ENCODE measurements at places on chromosomes 5 and 9.

DNA sequence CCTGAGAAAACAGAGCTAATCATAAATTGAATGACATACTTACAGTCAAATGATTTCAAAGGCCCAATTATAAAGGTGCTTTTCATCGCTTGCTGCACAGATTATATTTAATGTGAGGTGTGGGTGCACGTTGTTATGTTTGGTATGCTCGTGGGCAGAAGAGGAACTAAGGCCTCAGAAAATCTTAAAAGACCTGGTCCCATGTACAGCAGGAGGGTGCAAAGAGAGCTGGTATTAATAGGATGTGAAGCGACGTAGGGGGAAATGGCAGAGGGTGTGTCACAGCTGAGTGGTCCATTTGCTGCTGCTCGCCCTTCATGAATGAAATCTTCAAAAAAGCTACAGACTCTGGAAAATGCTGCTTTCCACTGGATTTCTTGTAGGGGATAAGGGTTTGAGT lies 40.5 kb upstream of the IFNK start:
- DNase-seq: no peak

DNA sequence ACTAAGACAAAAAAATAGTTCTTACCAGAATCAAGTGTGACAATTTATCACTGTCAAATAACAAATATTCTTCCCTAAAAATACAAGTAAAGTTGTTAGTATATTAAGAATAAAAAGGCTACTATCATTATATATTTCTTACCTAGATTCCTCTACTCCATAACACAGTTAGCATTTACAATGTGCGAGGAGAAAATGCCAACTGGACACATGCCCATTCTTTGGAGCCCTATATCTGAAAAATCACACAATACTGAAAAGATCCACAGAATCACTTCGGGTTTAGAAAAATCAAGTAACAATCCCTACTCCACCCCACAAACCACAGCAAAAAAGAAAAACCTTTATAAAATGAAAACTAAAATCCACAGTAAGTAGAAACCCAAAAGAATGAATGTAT lies 70.9 kb downstream of the PKD2L2 start:
- DNase-seq: peak; percentile 14

DNA sequence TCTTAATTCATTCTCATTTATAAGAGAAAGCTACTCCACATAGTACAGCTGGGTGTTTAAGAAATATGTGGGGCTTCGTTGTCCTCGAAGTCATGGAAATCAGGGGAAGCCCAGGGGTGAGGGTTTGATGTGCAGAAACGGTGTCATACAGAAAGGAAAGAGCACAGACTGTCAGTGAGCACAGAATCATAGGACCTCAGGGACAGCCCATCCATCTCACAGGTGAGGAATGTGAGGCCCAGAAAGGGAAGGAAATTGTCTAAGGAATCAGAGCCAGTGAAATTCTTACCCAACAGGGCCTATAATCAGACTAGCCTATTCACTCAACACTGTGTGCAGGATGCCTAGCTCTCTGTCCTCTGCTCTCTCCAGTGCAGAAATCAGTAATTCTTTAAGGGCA lies 535.6 kb downstream of the SPOCK1 start:
- no peak for DNase-seq

DNA sequence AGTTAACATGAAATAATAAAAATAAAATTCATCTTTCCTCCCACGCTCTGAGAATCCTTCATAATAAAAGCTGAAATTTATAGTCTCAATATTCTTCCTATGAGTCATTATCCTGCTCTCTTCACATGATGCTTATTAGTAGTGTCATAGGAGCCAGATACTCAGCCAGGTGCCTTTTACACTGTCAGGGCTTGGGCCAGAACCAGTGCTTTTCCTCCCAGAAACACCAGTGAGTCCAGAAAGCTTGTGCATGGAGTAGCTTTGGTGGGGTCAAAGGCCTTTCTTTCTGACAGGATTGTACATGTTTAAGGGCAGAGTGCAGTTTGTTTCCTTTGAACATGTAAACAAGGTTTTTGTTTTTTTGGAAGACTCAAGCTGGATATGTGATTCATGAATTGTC lies 6.8 kb downstream of the LSM11 start:
- DNase-seq: no peak

DNA sequence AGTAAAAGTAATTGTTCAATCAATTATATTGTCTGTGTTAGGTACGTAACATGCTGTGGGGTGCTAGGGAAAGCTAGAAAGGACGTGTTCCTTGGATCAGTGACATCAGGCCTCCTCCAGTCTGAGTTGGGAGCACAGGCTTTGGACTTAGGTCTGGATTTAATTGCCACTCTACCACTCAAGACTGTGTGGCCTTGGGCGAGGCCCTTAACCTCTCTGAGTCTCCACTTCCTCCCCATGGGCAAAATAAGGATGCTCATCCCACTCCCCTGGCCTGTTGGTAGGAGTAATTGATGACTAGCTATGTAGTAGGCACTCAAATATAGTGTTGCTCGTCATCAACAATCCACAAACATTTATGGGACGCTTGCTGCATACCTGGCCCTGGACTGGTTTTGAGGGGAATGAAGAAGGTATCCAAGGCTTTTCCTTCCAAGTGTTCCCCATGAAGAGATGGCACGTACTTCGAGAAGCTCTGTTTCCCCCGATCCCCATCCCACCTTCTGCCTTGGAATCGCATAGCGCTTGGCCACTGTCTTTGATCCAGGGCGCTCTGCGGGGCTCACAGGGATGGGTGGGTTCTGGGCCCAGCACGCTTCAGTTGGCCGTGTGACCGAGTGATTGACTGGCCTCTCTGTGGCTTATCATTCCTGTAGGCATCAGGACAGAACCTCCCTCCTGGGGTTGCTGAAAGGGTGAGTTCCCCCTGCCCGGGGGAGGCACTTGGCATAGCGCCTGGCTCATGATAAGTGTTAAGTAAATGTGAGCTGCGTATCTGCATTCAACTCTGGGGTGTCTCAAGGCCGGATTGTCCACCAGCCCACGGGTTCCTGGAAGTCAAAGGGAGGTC lies 8.1 kb downstream of the FGF18 start:
- DNase-seq: peak; percentile 39

DNA sequence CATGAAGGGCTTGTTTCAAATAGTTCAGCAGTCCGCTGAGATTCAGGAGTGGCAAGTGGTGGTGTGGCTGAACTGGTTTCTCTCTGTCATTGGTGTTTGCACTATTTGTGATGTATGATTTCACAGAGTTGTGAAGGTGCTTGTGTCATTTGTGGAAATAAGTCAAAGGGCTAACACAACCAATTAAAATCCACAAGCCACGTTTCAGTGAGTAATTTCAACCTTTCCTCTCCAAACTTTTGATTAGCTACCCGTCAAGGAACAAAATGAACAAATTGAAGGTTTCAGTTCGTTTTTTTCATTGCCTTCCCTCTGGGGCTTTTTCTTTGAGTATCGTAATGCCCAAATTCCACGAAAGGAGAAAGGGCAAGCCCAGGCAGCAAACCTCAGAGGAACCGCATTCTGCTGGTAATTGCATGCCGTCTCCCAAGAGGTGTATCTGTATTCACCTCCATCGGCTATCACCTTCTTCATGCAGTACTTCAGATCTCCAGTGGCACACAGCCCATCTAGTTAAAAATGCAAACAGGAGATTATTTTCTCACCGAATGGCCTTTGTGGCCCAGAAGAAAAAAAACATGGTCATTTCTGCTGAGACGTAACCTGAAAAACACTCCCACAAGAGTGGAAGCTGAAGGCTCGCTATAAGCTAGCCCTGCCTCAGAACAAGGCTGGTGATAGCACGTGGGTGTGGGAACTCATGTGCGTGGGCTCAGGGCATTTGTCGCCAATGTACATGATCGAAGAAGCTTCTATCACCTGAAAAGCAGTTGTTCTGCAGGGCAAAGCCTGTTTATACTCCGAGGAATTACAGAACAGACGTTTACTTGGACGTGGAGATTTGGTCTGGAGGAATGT lies 197.1 kb downstream of the NR3C1 start:
- no peak for DNase-seq

GRCh38 chr9:16553869-16554540 lies 316.5 kb downstream of the BNC2 start:
- peak; percentile 87 for DNase-seq
